ENCODE measurements at places on chromosomes 1 and 21.
A peak's percentile ranks its signal among the peaks of the same experiment; 100 is the strongest.

- no peak for DNase-seq
Measured at GRCh38 chr1:181391301-181391900, 91.9 kb upstream of the CACNA1E start.

GRCh38 chr1:184156521-184157393, 105.2 kb downstream of the TSEN15 start:
- no peak for DNase-seq

DNA sequence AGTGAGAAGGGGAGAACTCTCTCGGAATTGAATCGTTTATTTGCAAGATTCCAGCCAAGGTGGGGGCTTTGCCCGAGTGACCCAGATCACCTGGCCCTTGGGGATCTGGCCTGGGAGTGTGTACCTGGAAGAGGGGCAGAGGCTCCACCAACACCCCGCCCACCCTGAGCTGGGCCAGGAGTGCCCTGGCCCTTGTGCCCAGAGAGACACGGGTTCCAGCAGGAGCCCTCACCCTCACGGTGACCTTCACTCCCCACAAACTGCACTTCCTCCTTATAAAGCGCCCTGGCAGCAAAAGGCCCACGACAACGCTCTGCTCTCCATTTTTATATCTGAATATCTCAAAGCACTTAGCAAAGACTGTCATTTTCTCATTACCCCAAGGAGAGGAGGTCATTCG, 16.6 kb downstream of the CASZ1 start:
- DNase-seq = no peak

- DNase-seq = no peak
Measured at GRCh38 chr1:25699500-25700143, 83.0 kb downstream of the MAN1C1 start.

DNA sequence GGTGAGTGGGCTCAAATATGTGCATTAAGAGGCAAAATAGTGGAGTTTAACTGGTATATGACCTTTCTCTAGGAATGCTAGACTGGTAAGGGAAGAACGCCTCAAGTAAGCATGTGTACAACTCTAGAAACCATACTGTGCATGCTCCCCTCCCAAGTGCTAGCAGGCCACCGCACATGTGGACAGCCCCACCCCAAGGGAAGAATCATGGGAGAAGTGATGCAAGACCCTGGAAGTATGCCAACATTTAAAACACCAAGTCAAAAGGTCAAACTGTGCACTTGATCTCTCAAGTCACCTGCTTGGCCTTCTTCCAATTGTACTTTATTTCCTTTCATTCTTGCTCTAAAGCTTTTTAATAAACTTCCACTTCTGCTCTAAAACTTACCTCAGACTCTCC, 120.4 kb downstream of the WDR3 start:
- no peak for DNase-seq

- no peak for DNase-seq
Measured at GRCh38 chr1:33682371-33682770, 181.5 kb upstream of the HMGB4 start.

DNA sequence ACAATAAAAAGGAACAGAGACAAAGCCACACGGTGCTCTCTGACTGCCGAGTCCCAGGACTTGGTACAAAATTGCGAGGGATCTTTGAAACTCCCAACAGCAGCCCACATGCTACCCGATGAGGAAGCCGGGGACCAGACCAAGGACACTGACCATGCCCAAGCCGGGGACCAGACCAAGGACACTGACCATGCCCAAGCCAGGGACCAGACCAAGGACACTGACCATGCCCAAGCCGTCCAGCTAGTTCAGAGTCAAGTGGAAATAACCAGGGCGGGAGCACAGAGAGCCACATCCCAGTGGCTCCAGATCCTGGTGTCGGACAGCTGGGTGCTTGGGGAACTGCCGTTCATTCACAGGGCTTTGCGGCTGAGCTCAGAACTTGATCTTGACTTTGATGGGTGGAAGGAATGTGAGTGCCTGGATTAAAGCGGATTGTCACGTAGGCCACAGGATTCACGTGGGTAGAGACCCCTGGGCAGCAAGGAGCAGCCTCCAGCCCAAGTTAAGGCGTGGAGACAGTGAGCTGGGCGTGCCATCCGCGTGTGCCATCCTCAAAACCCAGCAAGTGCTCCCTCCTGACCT, 16.5 kb upstream of the TRAPPC10 start:
- no peak for DNase-seq

GRCh38 chr21:44090325-44090724, 16.9 kb upstream of the PWP2 start:
- no peak for DNase-seq

DNA sequence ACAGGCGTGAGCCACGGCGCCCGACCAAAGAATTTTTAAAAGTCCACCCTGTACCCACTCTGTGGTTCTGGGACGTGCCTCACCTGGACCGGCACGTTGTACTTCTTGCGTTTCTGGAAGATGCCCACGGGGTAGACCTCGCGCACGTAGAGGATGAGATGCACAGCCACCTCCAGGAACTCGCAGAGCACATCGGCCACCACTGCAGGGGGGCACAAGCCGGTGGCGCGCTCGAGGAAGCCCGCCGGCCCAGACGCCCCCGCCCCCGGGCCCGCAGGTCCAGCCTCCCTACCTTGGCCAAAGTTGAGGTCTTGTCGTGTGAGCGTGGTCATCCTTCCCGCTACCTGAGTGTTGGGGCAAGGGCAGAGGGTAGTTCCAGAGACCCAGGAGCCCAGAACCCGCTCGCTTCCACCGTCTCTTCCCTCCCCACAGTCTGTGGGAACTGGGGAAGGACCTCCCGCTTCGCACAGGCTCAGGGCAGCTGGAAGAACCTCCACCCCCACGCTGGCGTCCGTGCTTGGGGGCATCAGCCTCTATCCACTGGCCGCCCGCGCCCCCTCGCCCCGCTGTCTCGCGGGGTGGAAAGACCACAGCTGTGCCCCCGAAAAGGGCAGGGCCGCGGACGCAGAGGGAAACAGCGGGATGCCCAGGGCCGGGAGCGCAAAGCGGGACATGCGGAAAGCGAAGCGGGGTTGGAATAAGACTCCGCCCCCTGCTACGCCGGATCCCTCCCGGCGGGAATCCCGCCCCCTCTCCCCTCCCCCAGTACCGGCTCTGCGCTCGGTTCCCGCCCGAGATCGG, 478 bp downstream of the MAD2L2 start:
- peak; percentile 38 for DNase-seq

- no peak for DNase-seq
Measured at GRCh38 chr1:67084765-67085318, 30.9 kb upstream of the SLC35D1 start.

DNA sequence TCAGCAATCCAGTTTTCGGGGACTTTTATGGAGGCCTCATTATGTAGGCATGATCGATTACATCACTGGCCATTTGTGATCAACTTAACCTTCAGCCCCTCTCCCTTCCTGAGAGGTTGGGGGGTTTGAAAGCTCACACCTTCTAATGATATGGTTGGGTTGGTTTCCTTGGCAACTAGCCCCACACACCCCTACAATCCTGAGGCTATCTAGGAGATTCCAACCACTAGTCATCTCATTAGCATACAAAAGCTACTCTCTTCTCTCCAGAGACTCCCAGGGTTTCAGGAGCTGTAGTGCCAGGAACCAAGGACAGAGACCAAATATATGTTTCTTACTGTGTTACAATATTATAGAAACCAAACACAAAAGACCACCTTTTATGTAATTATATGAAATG, 35.2 kb upstream of the ZNF326 start:
- DNase-seq = no peak

Data from KBM-7 (cell line).